ENCODE measurements at places on chromosomes 2 and 18.

- no peak for DNase-seq
Observed at GRCh38 chr2:33458248-33458819, 18.1 kb upstream of the RASGRP3 start.

- DNase-seq, result no peak
Observed at GRCh38 chr18:45161850-45162249, 453.4 kb upstream of the SLC14A2 start.

DNA sequence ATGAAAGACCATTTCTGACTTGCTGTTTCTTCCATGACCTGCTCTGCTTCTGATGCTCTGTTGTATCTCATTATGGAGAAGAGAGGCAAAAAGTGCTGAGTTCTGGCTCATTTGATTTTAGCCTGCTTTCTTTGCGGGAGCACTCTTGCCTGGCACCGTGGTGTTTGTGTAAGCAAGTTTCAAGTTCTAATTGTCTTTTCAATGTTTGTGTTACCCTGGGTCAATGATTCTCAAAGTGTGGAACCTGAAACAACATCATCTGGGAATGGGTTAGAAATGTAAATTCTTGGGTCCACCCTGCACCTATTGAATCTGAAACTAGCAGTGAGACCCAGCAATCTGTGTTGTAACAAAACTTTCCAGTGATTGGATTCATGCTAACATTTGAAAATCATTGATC, 85.5 kb upstream of the STON1 start:
- no peak for DNase-seq

- DNase-seq, result no peak
Observed at GRCh38 chr2:133518700-133519344, 49.4 kb downstream of the NCKAP5 start.

GRCh38 chr2:26712486-26713465, 20.3 kb downstream of the KCNK3 start:
- DNase-seq, result no peak

DNA sequence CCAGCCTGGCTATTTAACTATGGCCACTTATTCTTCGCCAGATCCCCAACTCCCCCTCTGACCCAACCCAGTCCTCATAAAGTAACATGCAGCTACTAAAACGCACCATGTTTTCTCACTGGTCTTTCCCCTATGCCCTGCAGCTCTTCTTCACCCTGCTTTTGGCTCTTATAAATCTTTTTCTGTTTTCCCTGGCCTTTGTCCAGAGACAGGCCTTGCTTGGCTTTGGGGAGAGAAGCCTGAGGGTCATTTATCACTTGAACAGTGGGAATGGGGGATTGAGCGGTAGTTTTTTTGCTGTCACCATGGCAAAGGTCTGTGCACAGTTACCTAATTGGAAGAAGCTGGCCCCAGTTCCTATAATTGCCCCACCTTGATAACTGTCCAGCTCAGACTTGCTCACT, 202.9 kb upstream of the NT5C1B start:
- no peak for DNase-seq

DNA sequence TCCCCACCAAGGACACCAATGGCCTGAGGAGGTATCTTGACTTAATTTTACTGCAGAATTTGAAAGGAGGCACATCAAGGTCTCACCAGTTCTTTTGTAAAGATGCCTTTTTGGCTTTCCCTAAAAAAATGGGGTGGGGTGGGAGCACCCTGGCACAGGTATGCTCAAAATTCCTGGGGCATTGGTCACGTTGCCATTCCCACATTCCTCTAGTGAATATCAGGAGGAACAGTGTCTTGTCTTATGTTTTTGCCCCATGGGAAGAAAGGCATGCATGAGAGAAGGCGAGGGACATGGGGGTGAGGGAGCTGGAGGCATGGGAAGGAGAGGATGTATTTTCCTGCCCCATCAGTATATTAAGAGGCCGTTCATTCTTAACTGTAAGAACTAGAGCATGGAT, 275.3 kb downstream of the CMPK2 start:
- no peak for DNase-seq

- DNase-seq, result no peak
Observed at GRCh38 chr2:173948842-173949241, 16.3 kb downstream of the SP3 start.

- no peak for DNase-seq
Observed at GRCh38 chr18:50119296-50119695, 75.7 kb downstream of the MYO5B start.

- no peak for DNase-seq
Observed at GRCh38 chr2:183903026-183903425, 695.3 kb upstream of the ZNF804A start.

GRCh38 chr2:172119089-172119488, 16.4 kb upstream of the DLX2 start:
- DNase-seq, result no peak

DNA sequence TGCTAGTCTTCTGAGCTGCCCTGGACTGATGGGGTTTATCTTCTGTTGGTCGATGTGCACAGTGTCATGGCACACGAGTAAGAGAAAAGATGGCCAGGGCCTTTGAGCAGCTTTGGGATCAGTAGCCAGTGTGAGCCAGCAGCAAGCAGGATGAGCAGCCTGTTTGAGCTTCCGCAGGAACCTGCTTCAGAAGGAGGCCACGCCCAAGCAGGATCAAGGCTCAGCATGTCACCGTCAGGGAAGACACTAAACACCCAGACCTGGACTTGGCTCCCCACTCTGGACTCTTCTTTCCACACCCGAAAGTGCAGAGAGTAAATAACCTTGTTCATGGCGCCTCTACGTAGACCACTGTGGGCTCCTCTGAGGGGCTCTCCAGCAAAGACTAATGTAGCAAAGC, 25.2 kb upstream of the ASB1 start:
- DNase-seq, result no peak

DNA sequence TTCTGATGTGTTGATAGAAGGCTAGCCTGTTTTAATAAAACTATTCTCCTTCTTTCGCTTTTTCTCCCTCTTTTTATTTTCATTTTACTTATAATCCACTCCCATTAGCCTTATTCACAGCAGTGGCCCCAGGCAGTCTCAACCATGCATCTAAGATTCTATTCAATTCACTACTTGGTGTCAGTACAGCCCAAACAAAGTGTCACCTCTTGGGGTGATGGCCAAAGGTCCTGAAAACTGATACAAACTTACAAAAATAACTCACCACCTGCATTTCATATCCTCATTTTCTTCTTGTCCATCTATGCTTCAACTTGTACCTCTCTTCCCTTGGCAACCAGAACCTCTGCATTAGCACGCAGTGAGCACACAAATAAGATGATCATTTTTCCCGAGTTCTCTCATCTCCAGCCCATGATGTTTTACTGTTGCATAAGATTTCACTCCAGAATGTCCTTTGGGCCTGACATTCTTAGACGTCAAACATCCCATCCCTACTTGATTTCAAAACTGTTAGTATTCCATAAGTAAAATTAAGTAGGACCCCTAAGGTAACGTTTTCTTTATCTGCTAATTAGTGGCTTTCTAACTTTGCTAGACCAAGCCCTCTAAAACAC, 559.3 kb upstream of the TNP1 start:
- DNase-seq, result no peak

GRCh38 chr18:61991201-61991600, 98.4 kb upstream of the RNF152 start:
- no peak for DNase-seq

- peak; percentile 59 for DNase-seq
Observed at GRCh38 chr2:110804915-110805314, 72.5 kb downstream of the ACOXL start.

DNA sequence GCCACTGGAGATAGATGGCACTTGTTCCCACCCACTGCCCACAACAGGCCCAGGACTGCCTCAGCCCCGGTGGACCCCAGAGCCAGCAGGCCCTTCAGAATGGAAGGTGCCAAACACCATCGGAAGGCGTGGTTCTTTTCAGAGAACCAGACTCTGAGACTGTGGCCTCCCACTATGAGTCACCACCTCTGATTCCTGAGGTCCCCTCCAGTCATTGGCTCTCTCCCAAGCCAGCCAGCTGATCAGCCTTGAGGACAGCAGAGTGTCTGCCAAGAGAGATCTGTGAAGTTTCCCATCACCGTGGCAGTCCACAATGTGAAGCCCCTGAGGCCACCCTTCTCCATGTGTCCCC, 10.4 kb upstream of the MAP3K2 start:
- peak; percentile 43 for DNase-seq

DNA sequence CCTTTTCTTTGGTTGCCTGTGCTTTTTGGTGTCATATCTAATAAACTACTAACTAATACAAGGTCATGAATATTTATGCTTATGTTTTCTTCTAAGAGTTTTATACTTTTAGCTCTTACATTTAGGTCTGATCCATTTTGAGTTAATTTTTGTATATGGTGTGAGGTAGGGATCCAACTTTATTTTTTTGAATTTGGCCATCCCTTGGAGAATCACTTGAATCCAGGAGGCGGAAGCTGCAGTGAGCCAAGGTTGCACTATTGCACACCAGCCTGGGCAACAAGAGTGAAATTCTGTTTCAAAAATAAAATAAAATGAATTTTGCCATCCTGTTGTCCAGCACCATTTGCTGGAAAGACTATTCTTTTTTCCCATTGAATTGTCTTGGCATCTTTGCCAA, 8.6 kb upstream of the HPCAL1 start:
- no peak for DNase-seq

- DNase-seq, result no peak
Observed at GRCh38 chr18:63511285-63511684, 30.9 kb upstream of the SERPINB12 start.

- no peak for DNase-seq
Observed at GRCh38 chr2:56108806-56109205, 75.0 kb upstream of the CCDC85A start.

DNA sequence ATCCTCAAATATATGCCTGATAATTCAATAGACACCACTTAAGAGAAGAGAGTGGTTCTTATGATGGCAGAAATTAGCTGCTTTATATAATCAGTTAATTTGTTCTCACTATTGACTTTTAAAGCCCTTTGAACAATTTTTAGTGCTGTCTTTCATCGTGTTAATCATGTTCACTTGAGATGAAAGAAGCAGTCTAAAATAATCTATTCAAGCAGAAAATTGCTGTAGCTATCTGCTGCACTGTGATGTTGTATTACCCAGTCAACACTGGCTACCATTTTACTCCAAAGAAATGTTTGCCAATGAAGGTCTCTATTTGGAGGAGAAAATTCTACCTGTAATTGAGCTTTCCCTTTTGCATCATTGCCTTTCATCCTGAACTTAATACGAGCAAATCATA, 459.8 kb upstream of the FSIP2 start:
- DNase-seq, result no peak

DNA sequence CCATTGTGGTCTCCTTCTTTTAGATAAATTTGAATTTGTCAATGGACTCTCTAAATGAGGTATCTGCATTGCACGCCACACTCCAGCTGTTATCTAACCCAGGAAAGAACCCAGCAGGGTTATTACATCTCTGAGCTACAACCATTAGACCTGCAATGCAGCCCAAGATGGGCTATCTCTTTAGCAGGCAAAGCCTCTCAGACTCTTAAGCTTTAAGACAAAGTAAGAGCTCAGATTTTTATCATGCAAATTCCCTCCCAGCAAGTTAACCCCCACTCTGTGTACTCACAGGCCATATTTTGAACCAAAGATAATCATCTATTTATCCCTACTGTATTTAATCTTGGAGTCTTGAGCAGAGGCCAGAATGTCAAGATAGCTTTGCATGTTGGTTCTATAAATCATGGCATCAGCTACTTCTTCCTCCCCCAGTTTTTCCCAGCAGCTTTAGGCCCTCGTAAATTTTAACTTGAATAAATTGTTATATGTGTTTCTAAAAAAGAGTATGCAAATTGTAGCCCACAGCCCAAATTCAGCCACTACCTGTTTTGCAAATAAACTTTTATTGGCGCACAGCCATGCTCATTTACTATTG, 273.7 kb upstream of the PKDCC start:
- DNase-seq, result no peak

GRCh38 chr18:39441648-39442047, 1876.0 kb upstream of the CELF4 start:
- no peak for DNase-seq

- no peak for DNase-seq
Observed at GRCh38 chr2:54106631-54107454, 8.6 kb upstream of the ACYP2 start.

GRCh38 chr2:1509271-1510065, 96.2 kb downstream of the TPO start:
- DNase-seq, result no peak
